ENCODE measurements at places on chromosomes 2 and 18. TPM values are rescaled to one million over a fixed set of nuclear protein-coding genes. Genes with fewer than 3 reads are reported as not detected.
A peak's percentile ranks its signal among the peaks of the same experiment; 100 is the strongest.

GRCh38 chr18:10565835-10566234 lies 40.0 kb downstream of the NAPG start:
- no peak overlapping the region for H3K4me3 ChIP-seq
- H3K27me3 ChIP-seq: no peaks in the 10 kb centered on the region

DNA sequence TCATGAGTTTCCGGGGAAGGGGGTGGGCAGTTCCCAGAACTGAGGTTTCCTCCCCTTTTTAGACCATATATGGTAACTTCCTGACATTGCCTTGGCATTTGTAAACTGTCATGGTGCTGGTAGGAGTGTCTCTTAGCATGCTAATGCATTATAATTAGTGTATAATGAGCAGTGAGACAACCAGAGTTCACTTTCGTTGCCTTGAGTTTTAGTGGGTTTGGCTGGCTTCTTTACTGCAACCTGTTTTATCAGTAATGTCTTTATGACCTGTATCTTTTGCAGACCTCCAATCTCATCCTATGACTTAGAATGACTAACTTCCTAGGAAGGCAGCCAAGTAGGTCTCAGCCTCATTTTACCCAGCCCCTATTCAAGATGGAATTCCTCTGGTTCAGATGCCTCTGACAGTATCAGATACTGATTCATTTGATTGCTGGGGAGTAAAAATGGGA lies 447.3 kb downstream of the XIRP2 start:
- no peak for DNase-seq
- H3K36me3 ChIP-seq: no peaks in the 10 kb centered on the region
- no peaks in the 10 kb centered on the region for H3K27me3 ChIP-seq
- H3K4me1 ChIP-seq: no peaks in the 10 kb centered on the region

GRCh38 chr2:46170611-46171350 lies 126.4 kb upstream of the EPAS1 start:
- H3K36me3 ChIP-seq: peaks cover 4% of the 10 kb centered on the region
- peaks cover 6% of the 10 kb centered on the region for H3K4me1 ChIP-seq
- DNase-seq: no peak
- H3K27me3 ChIP-seq: no peaks in the 10 kb centered on the region

PLEK gene
- total RNA-seq: 31.8 TPM

DNA sequence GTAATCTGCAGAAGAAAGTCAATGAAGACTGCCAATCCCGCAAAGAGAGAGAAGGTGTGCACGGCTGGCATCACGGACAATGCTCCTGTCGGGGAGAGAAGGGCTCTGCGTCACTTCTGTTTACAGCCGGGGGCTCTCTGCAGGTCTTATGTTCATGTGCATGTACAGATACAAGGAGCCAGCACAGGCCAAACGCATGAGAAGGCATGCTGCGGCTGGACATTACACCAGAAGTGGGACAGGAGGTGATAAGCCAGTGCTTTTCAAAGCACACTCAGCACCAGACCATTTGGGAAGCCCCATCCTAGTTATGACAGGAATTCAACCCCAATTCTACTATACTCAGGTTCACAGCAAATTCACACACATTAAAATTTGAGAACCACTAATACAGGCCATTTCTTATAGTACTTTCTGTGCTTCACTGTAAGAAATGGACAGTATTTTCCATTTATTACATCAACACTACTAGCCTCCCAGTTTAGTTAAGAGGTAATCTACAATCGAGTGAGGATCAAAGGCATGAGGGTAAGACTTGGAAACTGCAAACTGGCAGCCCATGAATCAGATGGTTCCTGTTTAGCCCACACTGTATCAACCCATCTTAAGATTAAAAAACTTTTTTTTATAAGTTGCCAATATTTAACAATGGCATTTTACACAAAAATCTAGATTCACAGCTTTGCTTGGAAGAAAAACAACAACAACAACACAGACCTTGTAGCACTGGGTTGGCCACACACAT lies 38.2 kb downstream of the RMC1 start:
- H3K4me3 ChIP-seq: peak overlapping the region; percentile 41
- peak overlapping the region; percentile 72 for H3K27ac ChIP-seq
- H3K4me1 ChIP-seq: peaks cover 37% of the 10 kb centered on the region

ATP8B1 gene
- total RNA-seq: 0.26 TPM

SP140 gene
- 132 TPM for total RNA-seq

All from activated CD8-positive, alpha-beta memory T cell treated with anti-CD3 and anti-CD28 coated beads, Interleukin-2, amount 10 ng/mL, durations not matched to agents 7 days and 5 days (primary cell).